ENCODE measurements at places on chromosomes 6 and 20. TPM values are rescaled to one million over a fixed set of nuclear protein-coding genes. Genes with fewer than 3 reads are reported as not detected.

DNA sequence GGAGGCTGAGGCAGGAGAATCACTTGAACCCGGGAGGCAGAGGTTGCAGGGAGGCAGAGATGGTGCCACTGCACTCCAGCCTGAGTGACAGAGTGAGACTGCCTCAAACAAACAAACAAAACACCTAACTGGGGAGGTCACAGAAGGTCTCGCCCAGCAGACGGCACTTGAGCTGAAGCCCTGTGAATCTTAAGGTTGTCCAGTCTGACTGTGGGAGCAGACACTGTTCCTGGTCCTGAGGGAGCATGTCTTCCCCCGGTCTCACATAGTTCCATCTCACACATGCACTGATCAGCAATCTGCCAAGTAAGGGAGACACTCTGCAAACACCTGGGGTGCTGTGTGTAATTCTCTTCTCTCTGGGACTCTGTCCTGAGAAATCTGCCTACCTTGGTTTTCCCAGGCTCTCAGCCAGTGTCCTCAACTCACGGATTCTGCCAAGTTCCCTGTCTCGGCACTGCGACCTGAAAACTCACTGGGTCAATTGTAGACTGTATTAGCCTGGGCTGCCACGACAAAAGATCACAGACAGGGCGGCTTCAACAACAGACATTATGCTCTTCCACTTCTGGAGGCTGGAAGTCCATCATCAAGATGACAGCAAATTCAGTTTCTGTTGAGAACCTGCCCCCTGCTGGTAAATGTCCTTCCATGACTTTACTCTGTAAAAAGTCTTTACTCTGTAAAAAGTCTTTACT lies 94.3 kb downstream of the JPH2 start:
- DNase-seq: peak; percentile 65

SIGLEC1 gene
- not detected for total RNA-seq

DNA sequence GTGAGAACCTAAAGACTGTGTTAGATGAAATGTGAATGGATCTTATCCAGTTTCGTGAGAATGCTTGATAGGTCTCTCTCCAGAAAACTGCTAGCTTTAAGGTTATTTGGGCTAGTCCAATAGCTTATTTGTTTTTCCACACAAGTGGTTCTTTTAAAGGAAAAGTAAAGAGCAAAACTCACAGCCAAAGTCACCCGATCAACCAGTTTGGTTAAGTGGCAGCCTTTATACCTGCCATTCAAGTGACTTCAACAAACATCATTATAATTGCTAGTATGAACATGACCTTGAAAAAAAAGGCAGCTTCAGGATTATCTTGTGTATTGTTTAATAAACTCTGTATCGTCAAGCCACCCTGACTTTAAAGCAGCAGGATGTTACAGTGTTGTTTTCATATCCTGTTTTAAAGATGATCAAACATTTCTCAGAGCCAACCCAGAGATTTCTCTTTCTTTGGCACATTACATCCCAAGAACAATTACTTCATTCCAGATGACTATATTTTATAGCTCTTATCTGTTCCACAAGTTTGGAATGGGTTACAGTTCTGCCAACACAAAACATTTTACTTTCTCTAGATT lies 253.4 kb downstream of the EPHA7 start:
- no peak for DNase-seq

RAET1L gene
- 1.5 TPM for total RNA-seq

ARFGEF3 gene
- total RNA-seq: 10.0 TPM

GUCA1A gene
- not detected for total RNA-seq

DNA sequence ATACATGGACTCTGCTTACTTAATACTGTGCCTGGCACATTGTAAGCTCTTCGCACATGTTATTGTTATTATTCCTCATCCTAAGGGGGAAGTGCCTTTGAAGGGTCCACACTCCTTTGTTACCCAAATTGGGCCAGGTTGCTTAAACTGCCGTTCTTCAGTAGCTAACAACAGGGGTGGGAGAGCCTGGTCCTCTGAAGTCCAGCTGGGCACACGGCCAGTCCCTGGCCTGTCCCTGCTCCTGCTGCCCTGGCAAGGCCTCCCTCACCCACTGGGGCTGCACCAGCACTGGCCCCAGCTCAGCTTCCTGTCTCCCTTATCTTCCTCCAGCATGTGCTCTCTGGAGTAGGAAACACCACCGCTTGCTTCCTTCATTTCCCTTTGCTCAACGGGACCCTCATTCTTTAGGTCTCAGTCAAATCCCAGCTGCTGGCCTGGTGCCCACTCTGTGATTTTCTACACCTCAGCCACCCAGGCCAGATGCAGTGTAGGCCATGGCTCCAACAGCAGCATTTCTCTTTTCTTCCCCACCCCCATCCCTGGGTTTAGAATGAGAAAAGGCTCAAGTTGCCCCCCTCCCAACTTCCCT lies 5.5 kb upstream of the PROCR start:
- peak; percentile 23 for DNase-seq
